ENCODE measurements at places on chromosomes 5 and 9.
A peak's percentile ranks its signal among the peaks of the same experiment; 100 is the strongest.

GRCh38 chr5:172303162-172303561 is 19.6 kb upstream of the UBTD2 start:
- DNase-seq: no peak

GRCh38 chr9:71962328-71962727 is 50.9 kb downstream of the C9orf85 start:
- no peak for DNase-seq

DNA sequence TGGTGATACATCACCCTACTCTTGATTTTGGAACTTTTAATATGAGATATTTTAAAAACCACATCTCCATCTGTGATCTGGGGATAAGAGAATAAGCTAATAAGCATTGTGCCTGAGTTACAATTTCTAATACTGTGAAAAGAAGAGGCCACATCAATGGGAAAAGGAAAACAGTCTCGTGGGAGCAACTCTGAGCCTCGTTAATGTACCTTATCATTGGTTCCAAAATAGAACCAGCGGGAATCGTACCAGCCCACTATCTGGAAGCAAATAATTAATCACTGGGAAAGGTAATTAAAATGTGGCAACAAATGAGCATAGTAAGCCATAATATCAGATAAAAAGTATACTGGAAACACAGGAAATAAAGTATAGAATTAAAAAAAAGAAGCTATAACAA is 28.0 kb upstream of the CEP78 start:
- DNase-seq: no peak

DNA sequence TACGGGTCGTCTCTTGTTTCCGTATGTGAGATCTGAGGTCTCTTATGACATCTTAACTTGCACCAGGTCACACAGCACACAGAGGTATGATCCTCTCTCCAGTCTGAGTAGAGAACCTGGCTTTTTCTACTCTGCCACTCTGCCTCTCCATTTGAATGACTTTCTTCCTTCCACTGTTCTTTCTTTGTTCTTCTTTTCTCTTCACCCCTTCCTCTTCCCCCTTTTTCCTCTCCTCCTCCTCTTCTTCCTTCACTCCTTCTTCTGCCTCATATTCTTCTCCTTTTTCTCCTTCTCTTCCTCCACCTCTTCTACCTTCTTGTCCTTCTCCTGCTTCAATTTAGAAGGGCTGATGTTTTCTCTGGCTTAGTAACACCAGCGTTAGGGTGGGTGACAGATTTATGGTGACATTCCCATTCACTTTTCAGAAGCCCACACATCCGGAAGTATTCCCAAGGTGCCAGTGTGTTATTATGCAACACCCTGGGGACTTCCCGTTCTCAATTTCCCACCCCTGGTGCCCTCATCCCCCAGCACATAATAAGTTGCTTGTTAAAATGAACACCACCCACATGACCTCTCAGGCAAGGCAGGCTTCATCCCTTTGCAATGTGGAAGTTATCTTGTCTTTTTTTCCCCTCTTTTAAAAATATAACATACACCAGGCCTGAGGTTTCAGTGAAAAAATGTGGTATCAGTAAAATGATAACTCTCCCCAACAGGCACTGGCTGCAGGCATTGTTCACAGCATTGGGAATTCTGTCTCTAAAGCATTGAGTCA is 122.0 kb downstream of the PAPPA start:
- peak; percentile 92 for DNase-seq

DNA sequence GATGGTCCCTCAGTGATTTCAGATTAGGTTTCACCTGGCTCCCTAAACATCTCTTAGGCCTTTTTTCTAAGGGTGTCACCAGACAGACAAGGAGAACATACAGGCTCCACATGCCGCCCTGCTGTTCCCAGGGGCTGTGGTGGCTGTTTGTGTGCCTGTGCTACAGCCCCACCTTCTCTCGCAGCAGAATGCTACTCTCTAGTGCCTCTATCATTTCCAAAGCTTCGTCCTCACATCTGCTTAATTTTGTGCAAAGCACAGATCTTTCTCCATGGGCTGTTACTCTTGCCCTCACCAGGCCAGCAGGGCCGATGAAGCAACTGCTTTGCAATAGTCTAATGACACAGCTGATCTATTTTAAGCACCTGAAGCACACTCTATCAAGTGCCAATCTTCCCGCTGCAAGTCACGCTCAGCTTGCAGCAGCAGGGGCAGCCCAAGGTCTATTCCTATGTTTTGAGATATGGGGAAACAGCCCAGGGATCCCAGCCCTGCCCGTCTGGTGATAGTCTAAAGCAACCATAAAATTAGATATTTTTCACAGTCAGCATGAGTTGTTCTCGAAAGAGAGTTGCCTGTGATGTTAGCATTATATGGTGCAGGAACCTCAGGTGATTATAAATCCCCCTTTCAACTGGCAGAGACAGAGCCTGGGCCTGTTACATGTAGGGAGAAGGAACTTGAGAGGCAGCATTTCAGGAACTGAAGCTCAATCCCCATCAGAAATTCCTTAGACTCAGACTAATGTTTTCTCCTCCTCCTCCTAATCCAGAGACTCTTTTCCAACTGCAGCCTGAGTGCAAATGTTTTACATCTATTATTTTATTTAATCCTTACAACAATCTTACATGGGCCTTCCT is 12.7 kb downstream of the ABLIM3 start:
- no peak for DNase-seq

GRCh38 chr9:121888438-121888775 is 204.7 kb downstream of the TTLL11 start:
- peak; percentile 87 for DNase-seq

GRCh38 chr5:147482706-147483180 is 27.1 kb downstream of the DPYSL3 start:
- no peak for DNase-seq

GRCh38 chr5:177455036-177455660 is 8.5 kb downstream of the PRR7 start:
- DNase-seq: peak; percentile 81

DNA sequence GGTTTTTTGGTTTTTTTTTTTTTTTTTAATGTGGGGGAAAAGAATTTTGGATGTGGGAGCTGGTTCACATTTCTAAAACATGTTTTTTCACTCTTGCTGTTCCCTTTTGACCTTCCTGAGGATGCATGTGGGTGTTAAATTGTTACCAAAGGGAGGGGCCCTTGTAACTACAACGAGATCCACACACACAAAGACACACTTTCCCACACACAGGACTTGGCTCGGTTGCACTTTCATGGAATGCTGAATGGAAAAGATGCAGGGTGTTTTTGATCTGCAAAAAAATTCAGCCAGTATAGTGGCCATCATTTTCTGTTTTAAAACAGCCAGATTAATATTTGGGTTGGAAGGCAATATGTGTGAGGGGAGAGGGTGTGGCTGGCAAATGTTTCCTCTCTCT is 576.9 kb downstream of the EBF1 start:
- DNase-seq: no peak

DNA sequence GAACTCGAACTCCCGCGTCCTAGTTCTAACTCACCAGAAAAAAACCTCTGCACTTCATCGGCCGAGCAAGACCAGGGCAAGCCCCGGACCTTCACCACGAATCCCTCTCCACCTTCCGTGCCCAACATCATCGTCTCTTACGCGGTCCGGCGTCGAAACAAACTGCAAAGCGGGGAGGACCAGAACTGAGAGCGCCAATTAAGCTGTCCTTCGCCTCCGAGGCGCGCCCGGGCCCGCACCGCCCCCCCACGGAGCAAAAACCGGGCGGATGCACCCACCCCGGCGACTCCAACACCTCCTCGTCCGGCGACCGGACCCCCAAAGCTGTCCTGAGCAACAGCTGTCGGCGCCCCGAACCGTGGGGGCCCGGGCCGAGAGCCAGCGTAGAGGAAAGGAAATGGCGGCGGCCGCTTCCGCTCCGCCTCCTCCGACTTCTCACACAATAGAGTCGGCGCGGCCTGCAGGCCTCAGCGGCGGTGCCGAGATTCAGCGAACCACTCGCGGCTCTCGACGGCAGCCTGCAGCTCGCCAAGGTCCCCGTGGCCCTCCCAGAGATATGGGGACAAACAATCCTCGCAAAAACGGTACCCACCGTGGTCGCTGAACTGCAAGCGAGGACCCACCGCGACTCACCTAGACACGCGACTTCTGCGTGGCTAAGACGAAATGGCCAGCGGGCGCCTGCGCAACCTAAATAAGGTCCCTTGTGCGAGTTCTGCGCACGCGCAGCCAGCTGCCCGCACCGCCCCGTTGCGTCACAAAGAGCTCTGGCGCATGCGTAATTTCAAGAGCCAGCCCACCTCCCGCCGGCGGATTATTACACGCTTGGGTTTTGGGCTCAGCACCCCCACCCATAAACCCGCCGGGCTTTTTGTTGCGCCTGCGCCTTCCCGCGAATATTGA is at the start of gene HNRNPH1:
TSS of gene HNRNPH1 (minus strand) at position 669 of the 903 bp plus-strand sequence. CDS start at position 131, 538 bp downstream.
- DNase-seq: peak; percentile 98

DNA sequence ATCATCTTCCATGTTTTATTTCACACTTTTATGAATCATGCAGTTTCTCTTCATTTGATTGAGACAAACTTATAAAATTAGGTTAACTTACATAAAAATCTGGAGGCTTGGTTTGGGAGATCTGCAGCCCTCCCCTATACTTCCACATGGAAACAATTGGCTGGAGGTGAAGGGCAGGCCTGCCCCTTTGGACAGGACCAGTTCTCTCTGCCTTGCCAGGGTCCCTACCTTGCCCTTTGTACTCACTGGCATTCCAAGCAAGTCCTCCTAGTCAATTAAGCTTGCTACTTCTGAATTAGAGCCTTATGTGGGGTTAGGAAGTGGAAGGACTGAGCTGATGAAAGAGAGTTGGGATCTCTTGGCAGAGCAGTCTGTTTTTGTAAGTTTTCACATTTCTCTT is 257.3 kb downstream of the GAS1 start:
- DNase-seq: no peak

DNA sequence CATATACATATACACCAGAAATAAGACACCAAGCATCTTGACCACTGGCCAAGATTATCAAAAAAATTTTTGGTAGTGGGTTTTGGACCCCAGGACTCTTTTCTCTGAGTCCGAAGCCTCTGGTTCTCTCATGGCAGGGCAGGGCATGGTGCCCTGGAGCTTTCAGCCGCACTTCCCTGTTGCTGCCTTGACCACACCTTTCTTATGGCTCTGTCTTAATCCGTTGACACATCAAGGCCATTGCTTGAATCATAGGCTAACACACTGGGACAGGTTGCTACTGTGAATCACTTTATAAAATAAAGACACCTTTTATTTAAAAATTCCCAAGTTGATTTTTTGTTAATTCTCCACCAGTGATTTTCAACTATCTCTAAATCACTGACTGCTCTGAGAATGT is 45.4 kb upstream of the CAST start:
- no peak for DNase-seq

- peak; percentile 73 for DNase-seq
Observed at GRCh38 chr5:61409568-61409967, 77.5 kb downstream of the ZSWIM6 start.

- DNase-seq: no peak
Observed at GRCh38 chr9:113237026-113237425, 15.7 kb downstream of the SLC31A1 start.

DNA sequence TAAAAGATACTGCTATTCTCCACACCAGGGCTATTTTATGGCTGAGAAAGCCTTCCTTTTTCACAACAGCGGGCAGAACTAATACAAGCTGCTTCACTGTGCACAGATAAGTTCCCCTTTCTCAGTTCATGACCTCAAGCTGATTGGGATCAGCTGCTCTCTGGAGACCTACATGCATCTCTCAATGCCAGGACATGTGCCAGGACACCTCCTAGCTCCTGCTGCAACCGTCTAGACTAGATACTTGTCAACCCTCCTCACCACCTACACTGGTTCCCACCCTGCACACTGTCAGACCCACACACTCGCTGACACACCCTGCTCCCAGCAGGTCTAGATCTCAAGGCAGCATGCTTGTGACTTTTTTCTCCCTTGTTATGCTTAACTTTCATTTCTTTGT is 39.8 kb downstream of the STARD4 start:
- DNase-seq: no peak
